NCI-H1417 (cell line): ENCODE measurements at places on chromosomes 2 and 18.

DNA sequence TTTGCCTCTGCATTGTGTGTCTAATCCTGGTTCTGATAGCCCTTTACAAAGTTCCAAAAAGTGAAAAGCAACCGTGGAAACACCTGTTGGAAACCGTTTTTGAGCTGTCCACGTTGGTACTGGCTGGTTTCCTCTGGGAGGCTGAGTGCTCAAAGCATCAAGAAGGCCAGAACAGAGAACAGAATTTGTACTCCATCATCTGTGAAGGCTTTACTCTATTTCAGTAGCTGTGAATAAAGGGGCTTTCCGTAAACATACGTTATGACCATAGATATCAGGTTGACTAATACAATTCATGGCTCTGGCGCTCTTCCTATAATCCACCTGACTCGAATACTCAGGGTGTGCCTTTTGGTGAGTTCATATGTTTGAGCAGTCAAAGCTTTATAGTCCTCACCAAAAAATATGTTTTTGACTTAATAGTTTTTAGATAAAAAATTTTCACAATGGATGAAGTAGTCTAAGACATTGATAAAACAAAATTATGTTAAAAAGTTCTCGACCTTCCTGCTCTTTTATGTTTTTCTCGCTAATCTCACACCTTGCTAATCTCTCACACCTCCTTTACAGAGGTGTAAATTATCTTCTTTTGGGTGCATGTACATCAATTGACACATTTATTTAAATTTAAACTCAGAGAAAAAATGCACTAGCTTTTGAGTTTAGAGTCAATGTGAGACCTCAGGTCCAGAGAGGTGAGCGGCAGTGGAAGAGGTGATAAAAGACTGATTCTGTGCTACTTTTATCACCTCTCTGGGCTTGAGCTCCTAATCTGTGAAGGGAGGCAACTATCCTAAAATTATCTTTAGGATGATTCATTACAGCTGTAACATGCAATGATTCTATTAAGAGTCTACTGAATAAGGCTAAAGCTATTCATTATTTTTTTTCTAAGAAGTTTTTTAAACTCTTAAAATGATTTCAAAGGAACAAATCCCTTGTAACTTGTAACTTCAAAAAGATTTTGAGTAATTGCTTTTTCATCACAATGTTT lies 65.3 kb downstream of the CXCR4 start:
- DNase-seq = no peak

GRCh38 chr2:71826826-71827523 lies 320.7 kb downstream of the CYP26B1 start:
- no peak for DNase-seq

DNA sequence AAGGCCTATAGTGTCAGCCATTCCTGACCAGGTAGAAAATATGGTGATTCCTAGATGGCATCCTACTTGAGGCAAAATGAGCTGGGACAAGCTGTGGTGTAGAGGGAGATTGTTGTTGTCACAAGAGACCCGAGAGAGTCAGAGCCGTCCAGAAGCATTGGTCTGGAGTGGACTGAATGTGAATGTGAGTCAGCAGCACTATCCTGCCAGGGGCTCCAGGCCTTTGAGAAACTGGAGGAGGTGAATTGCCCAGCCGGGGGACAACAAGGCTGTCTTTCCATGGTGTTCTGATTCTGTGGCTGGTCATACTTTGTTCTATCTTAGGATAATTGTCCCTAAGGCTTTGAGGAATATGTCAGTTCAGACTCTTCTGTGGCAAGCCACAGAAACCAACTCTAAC lies 29.4 kb upstream of the EIF2AK3 start:
- no peak for DNase-seq

DNA sequence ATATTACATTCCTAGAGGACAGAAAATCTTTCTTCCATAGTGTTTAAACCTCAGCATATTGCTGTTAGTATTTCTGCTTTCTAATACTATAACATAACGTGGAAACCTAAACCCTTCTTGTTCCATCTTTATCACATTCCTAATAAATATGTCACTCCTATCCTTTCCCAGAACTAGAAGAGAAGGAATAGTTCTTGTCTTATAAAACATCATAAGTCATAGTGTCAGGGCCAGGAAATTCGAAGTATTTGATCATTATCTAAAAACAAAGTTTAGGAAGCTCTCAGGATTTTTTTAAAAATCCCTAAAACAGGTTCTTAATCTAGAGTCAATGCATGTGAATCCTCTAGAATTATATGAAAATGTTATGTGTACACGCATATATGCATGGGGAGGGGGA lies 2.0 kb downstream of the NHEJ1 start:
- no peak for DNase-seq

- DNase-seq = no peak
Measured at GRCh38 chr2:204643326-204643725, 98.1 kb downstream of the PARD3B start.

GRCh38 chr18:59189008-59189407 lies 30.9 kb upstream of the GRP start:
- DNase-seq = no peak

GRCh38 chr18:3554091-3554601 lies 104.2 kb downstream of the TGIF1 start:
- no peak for DNase-seq

DNA sequence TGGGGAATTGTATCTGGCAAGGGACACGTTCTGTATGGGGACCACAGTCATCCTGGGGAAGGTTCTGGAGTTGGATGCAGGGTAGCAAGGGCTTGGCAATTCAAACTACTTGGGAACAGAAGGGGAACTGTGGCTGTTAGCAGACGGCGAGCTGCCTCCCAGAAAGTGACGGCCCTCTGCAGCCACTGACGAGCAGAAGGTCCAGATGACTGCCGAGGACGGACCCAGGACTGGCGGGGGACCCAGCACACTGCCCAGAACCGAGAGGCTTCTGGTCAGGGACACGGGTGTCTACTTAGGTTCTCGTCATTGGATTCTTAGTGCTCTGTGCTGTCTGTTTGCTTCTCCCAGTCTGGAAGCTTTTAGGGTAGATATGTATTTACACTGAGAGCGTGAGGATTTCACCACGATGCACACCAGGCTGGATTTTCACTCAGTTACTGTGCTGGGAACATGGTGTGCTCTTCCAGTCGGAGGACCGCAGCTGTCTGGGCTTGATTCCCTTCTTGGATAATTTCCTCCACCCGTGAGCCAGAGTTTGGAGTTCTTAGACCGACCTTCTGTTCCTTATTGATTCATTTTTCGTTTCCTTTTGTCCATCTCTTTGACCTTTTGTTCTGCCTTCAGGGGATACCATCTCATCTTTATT lies 13.4 kb downstream of the GPR35 start:
- DNase-seq = no peak

GRCh38 chr2:39515897-39516346 lies 78.8 kb upstream of the MAP4K3 start:
- no peak for DNase-seq

DNA sequence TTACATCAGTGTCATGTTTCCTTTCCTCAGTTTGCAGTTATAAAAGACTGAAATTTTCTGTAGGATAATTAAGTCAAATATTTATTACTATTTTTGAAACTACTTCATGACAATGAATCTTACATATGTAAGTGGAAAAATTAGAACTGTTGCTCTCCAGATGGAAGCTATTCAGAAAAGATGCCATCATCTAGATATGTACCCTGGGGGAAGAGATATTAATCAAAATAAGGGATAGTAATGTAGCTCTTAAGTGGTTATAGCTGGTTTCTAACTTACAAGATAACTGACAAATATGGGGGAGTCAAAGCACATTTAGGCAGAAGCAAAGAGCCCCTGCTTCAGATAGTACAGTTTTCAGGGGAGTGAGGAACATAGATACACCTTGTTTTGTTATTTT lies 38.1 kb upstream of the PAX3 start:
- DNase-seq = no peak

GRCh38 chr2:130737592-130737991 lies 8.7 kb downstream of the GPR148 start:
- no peak for DNase-seq

- DNase-seq = peak; percentile 58
Measured at GRCh38 chr2:149033716-149034115, 4.8 kb upstream of the LYPD6B start.

- DNase-seq = no peak
Measured at GRCh38 chr18:33576999-33577646, 896 bp upstream of the ASXL3 start.

DNA sequence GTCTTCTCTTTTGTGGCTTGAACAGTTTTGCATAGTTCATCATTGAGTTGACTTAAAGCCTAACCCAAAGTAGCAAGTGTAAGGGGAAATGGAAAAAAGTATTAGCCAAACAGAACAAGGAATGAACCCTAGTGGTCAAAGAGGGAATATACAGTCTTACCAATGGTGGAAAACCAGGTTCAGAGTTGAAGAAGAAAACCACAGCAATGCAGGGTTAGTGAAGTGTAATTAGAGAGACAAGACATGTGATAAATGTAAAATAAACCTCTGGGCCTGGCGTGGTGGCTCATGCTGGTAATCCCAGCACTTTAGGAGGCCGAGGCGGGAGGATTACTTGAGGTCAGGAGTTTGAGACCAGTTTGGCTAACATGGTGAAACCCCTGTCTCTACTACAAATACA lies 2.4 kb downstream of the TTN start:
- DNase-seq = no peak

GRCh38 chr2:241558532-241559322 lies at the start of gene BOK:
BOK (plus strand) TSS chr2:241558745; CDS start chr2:241559484, 739 bp downstream.
- DNase-seq = peak; percentile 56

DNA sequence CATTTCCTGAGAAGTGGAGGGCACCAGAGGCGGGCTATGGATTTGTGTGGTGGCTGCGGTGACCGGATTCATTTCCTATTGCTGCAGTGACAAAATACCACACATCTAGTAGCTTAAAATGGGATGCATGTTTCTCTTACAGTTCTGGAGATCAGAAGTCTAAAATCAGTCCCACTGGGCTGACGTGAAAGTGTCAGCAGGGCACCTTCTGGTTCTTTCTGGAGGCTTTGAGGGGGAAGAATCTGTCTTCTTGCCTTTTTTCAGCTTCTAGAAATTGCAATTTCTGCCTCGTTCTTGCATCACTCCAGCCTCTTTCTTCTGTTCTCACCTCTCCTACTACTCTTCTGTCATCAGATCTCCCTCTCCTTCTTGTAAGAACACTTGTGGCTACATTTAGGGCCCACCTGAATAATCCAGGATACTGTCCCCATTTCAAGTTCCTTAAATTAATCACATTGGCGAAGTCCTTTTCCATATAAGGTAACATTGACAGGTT lies 111.2 kb downstream of the MARCHF4 start:
- no peak for DNase-seq

DNA sequence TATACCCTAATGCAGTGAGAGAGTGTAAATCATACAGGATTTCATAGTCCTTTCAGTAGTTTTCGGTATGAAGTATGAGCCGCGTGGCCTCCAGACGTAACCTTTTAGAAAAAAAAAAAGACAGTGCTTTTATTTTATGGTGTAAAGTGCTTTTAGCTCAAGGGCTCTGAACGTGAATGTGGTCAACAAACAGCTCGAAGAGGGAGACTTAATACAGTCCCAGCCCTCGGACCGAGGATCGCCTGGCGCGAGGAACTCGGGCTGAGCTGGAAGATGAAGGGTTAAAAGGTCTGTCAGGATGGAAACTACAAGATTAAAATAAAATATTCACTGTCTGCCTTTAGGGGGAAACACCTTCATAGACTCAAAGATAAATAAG lies 4.0 kb upstream of the BCL11A start:
- DNase-seq = no peak

DNA sequence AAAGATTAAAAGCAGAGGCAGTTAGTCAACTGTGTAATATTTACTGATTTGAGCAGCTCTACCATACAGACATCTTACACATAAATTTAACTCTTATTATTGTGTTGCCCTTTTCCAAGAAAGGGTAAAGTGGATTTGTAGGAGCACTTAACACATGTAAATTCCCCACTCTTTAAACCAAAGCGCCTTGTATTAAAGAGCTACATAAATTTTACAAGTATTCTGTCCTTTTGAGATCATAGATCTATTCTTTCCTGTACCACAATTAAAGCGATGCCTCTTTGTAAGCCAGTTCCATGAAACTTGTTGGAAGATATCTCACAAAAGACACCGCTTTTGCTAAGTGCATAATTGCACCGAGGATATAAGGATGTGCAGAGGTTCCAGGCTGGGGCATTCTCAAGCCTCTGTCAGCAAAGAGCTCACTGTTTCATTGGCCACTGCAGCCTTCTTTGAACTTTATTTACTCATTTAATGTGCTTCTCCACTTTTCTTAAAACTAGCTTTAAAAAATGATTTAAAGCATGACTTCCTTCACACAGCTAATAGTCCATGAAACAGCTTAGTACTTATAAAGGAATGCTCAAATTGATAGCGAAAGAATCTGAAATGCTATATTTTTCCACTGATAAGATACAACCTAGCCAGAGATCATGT lies 520.0 kb upstream of the TCF4 start:
- no peak for DNase-seq

DNA sequence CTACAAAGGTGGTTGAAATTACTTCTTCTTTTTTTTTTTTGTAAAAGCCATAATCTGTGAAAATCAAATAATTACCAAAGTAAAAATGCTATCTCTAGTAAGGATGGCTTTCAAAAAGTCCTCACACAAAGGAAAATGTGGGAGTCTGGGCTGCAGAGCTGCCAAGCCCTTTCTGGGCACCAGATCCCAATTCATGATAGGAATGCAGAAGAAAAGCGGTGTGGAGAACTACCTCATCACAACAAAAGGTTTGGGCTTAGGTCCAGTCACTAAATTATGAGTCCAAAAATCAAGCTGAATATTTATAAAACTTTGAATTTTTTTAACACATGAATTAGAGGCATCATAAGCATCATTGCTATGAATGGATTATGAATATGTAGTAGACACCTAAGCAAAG lies 30.8 kb upstream of the EPHA4 start:
- DNase-seq = no peak

GRCh38 chr2:68715353-68716041 lies 19.1 kb upstream of the ARHGAP25 start:
- DNase-seq = peak; percentile 79

DNA sequence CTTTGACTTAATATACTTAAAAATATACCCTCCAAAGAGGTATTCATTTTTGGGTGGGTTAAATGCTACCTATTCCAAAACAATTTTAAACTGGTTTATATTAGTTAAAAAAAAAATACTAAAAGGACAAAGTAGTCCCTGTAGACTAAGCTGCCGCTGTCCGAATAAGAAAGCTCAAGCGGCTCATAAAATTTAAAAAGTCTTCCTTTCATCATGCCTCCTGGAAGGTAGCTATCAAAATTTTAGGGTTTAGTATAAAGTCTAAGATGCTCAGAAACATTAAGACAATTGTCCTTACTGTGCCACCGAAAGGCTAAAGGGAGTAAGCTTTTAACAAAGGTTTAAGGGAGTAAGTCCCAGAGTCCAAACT lies 440 bp upstream of the UGGT1 start:
- DNase-seq = no peak

DNA sequence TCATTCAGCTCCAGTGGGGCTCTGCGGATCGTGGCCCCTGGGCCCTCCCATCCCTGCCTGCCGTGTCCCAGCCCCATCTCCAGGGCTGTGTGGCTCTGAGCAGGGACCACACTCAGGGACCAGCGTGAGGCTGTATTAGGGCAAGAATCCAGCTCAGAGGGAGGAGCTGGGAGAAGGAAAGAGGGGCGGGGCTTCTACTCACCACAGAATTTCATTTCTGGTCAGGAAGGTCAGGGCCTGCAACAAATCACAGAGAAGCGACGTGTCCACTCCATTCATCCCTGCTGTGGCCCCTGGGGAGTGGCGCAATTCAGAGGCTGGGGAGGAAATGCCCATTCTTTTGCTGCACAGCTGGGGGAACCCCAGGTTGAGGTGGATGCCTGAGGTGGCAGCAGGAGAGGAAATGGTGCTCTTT lies 828 bp downstream of the CIB4 start:
- DNase-seq = no peak
